Smooth muscle cell of the brain vasculature (primary cell): ENCODE measurements at places on chromosomes 6 and 20.

DNA sequence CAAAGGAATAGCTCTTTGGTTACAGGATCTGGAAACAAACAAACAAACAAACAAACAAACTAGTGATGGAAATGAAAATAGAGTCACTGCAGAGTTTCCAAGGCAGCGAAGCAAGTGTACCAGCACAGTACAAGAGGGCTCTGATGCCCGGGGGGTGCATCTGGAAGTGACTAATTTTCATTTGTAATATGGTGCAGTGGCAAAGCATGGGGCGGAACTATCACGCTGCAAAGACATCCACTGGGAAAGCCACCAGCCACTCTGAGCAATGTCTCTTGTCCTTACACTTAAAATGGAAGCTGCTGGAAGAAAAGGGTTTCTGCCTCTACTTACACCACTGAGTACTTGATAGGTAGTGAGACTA is 44.4 kb upstream of the NEDD9 start:
- no peak for DNase-seq

GRCh38 chr20:52805296-52805571 is 166.9 kb upstream of the TSHZ2 start:
- DNase-seq: no peak

- DNase-seq: no peak
Measured at GRCh38 chr6:132041706-132042105, 90.5 kb upstream of the CCN2 start.

DNA sequence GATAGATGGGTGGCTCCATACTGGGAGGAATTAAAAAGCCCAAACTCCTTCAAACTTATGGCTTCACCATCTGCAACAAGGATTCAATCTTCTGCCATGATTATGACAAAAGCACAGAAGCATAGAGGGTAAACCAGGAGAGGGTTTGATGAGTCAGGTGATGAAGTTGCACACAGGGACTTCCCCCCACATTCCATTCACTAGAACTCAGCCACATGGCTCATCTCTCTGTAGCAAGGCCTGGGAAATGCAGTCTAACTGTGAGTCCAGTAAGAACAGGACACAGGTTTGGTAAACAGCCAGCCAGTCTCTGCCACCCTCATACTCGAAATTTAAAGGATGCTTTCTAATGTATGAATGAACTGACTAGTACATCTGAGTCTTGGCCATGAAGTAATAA is 142.9 kb downstream of the HIVEP2 start:
- peak; percentile 66 for DNase-seq

- no peak for DNase-seq
Measured at GRCh38 chr20:48904566-48905296, 16.8 kb upstream of the ARFGEF2 start.

DNA sequence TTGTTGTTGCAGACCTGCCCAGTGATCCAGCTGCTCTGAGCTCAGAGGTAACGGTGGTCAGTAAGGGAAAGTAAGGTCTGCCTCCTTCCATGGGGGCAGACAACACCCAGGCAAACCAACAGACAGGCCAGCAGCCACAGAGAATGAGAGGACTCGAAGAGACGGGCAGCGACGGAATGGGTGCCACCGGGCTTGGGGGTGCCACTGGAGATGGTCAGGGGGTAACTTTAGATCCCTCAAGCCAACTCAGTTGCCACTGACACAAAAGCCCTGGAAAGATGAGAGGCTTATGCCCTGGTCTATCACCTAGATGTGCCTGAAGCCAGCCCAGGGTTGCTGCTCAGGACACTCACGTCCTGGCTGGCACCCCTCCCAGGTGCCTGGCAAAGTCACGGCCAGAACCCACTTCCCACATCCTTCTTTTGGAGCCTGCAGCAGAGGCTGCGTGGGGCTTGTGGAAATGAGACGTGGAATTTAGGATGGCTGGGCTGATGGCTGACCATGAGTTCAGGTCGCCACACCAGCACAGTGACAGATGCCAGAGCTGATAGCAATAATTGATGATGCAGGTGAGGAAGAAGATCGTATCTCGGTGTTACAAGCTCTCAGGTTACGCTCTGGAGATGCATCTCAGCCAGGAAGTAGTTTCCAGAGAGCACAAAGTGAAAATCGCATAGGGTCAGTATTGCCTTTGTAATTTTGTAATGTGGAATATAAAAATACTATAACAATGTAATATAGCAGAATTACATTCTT is 209.1 kb downstream of the SYNDIG1 start:
- no peak for DNase-seq

- no peak for DNase-seq
Measured at GRCh38 chr6:168377856-168378832, 58.6 kb upstream of the DACT2 start.

DNA sequence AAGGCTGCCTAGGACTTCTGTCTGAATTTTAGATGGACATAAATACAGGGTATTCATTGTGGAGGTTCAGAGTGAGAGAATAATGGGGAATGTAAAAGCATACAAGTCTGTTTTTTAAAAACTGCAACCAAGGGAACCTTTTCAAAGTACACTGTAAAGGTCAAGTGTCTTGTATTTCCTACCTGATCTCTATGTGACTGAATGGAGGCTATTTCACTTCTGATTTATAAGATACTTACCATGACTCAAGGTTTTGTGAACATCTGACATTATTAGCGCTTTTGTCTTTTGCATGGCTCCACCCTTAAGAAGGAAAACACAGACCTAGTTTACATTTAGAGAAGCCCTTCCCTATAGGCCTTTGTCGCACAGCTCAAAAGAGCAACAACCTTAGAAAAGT is 126.5 kb downstream of the ZFAND3 start:
- no peak for DNase-seq

DNA sequence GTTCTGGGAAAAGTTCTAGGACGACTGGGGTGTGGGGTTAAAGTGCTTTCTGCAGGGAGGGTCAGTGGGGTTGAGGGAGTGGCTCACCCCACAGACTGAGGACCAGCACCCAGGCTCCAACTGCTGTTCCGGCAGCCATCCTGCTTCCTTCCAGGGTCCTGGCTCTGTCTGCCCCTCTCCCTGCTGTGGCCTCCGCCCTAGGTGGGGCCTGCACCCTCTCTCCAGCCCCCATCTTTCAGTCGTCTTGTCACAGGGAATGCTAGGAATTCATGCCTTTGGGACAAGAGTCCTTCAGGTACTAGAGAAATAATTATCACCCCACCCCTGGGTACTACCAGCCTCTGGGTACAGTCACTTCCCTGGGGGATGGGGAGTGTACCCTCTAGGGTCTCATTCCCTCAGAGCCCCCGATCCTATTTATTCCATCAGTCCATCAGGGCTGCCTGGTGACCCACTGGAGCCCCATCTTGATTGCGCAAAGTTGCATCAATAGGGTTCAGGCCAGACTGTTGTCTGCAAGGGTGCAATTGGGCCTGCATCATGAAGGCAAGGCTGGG is at the start of gene AGER:
Gene AGER (minus strand): TSS at position 170 of the 557 bp plus-strand sequence. CDS start 31 bp downstream, at position 139.
- DNase-seq: no peak

- no peak for DNase-seq
Measured at GRCh38 chr6:89433252-89434149, 549 bp downstream of the ANKRD6 start.

- no peak for DNase-seq
Measured at GRCh38 chr20:36860811-36861624, 14.9 kb upstream of the TLDC2 start.

- DNase-seq: no peak
Measured at GRCh38 chr20:48841875-48842529, 14.2 kb upstream of the PREX1 start.

DNA sequence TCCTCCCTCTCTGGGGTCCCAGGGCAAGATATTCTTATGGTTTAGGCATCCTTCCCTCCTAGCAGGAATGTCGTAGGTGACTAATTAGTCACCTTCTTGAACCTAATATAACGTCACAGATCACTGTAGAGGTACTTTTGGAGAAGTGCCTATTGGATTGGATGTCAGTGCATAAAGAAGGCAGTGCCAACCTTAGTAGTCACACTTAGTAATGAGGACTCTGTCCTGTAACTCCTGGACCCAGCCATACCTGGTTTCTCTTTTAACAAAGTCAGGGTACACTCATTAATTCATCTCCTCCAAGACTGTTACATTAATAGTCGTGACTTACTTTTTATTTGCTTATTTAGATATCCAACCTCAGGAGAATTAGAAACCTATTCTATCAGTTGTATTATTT is 20.0 kb downstream of the VTA1 start:
- no peak for DNase-seq

GRCh38 chr6:21039926-21040325 is 505.7 kb downstream of the CDKAL1 start:
- no peak for DNase-seq

DNA sequence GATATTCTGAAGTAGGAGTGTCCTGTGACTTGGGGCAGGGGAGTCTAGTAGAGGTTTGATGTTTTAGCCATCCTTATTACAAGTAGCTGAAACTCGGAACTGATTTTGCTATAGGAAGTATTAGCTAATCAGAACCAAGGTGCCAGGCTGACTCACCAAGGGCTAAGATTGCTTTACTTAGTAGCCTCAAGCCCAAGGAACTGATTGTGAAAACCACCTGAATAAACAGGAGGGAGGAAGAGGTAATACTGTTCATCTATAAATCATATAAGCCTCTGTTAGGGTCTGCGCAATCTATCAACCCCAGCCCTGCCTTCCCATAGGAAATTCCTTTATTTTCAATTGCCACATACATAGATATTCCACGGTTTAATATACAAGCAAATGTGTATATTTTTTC is 54.4 kb downstream of the GNAS start:
- no peak for DNase-seq

DNA sequence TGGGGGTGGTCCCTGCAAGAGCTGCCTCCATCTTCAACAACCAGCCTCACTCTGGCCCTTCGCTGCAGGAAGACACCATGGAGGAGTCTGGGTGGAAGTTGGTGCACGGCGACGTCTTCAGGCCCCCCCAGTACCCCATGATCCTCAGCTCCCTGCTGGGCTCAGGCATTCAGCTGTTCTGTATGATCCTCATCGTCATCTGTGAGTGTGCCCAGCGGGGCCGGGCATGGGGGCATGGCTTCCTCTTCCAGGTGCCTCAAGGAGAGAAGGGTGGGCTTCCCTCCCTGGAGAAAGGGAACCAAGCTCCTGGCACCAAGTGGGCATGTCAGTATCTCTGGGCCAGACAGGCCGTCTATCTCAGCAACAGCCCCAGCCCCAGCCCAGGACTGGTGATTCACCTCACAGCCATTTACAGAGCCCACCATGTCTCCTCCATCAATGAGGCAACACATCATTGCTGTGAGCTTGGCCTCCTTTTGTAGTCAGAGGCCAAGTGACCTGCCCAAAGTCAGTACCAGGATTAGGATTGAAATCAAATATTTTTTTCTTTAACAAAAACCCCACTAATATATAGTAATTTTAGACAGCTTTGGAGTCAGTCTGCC is 40.2 kb downstream of the TM9SF4 start:
- DNase-seq: no peak

DNA sequence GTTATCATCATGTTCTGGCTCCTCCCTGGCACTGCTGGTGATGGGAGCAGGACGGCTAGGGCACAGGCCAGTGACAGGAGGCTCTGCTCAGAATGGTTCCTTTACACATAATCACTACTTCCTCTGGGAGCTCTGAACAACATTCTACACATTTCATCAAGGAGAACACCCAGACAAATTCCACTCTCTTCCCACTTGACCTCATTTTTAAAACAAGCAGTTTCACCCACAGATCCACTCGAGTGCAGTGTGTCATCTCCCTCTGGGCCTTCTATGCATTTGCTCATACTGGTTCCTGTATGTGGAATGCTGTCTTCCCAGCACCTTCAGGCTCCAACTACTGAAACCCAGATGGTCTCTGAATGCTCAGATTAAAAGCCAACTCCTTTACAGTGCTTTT is 84.8 kb downstream of the ELOVL5 start:
- DNase-seq: no peak

DNA sequence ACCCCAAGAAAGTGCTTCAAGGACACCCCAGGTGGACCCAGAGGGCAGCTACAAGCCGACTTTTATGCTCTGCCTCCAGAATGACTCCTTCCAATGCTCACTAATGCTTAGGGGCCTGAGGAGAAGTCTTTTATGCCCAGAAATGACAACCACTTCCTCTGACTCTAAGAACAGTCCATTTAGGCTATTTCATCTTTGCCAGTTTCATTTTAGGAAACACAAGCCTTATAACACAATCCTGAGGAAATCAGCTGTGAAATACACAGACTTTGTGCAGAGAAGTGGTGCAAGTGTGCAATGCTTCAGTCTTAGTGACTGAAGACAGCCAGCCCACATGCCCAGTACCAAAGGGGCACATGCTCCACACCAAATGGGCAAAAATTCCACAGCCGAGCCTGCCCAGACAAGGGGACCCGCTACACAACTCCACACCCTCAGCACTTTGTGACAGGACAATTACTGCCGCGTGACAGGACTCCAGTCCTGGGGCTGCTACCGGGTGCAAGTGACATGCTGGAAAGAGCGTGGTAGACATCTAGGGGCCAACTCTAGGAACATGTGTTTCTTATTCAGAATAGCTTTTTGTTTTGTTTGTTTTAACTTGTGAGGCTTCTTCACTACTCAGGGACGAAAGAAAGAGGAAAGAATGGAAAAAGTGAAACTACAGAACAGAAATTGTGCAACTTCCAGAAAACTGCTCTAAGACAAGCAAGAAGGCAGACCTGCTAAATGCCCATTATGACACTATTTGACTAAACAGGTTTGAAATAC is 28.2 kb upstream of the PLAGL1 start:
- no peak for DNase-seq

- no peak for DNase-seq
Measured at GRCh38 chr20:61719691-61720347, 345.9 kb downstream of the TAF4 start.

DNA sequence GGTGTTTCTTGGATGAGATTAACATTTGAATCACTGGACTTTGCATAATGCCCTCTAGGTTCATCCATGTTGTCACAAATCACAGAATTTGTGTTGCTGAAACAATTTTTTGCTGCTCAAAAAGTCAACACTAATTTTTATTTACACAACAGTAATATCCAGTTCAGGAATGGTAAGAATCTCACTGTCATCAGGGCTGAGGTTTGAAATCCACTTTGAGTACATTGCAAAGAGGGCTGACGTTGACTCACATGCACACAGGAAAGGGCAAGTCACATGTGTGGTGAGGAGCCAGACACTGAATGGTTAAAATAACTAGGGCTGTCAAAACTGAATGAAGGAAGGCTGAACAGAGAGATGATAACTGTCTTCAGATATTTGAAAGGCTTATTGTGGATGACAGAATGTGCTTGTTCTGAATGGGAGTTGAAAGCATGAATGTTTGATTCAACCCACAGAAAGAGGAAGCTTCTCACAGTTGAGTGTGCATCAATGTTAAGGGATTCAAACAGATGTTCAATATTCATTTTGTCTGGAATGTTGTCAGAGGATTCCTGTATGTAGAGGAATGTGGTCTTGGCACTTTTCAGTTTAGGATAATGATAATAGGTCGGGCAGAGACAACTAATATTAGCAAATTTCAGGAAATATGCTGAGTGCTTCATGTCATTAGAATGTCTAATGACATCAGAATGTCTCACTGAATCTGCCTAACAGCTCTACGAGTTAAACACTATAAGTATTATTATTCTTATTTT is 3.6 kb upstream of the ADGRG6 start:
- DNase-seq: no peak
